Esophagus muscularis mucosa (tissue), 4 donors: ENCODE measurements at places on chromosomes 3 and 15. TPM values are rescaled to one million over a fixed set of nuclear protein-coding genes. Genes with fewer than 3 reads are reported as not detected.

Gene PTH1R
- 2.1 TPM for total RNA-seq

Gene GOLGA6L9
- total RNA-seq: 3.7 TPM

- H3K4me1 ChIP-seq: no peaks in the 10 kb centered on the region
- H3K4me3 ChIP-seq: no peak overlapping the region
- no peak for DNase-seq
These were observed 389.3 kb downstream of the TBL1XR1 start for GRCh38 chr3:176807938-176808337.

DNA sequence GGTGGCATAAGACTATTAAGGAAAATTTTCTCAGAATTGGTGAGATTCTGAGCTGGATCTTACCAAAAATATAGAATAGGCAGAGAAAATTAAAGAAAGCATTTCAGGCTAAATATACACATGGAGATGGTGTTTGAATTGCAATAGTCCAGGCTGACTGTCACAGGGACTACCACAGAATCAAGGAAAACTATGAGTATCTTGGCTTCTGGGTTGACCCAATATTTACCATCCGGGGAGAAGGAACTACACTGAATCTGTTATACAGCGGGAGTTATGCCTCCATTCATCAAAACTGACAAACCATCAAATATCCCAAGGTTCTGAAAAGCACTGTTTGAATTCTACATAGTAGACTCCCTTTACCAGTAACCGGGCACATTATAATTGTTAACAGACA is 102.2 kb downstream of the TUSC7 start:
- no peak for DNase-seq
- H3K36me3 ChIP-seq: no peaks in the 10 kb centered on the region
- H3K4me1 ChIP-seq: no peaks in the 10 kb centered on the region

DNA sequence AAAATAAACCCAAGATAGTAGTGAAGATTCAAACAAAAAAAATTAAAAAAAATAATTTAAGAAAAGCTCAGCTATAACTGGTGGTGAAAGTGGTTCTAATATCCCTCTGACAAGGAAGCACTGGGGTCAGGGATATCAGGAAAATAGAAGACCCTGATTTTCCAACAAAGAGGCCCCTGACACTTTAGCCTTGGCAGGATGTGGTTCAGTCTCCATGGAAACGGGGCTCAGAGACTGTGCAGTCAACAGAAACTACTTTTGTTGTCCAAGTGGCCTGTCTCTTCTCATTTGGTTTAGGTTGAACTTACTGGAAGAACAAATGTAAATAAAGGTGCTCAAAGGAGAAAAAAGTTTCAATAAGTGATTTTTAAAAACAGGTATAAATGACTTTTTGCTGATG is 27.2 kb downstream of the INTS14 start:
- no peak overlapping the region for H3K4me3 ChIP-seq
- H3K27me3 ChIP-seq: no peaks in the 10 kb centered on the region
- peaks cover 92% of the 10 kb centered on the region for H3K36me3 ChIP-seq
- no peak for DNase-seq
- H3K27ac ChIP-seq: peak overlapping the region; percentile 24
- H3K4me1 ChIP-seq: no peaks in the 10 kb centered on the region

DNA sequence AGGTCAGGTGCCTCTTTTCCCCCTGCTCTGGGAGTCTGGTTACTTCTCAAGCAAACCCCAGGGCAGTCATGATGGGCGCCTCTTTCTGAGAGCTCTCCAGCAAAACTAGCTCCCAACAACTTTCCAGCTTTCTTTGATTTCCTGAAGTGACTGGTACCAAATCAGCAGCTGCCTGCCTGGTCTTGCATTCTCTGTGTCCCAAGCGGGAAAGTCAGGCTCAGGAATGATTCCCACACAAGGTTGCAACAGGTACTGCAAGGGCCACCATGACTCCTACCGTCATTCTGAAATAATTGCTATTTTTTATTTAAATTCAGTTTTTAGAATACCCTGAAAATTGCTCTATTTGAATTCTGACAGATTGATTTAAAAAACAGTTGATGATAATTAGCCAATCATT is 658.7 kb downstream of the SQOR start:
- H3K4me1 ChIP-seq: no peaks in the 10 kb centered on the region
- no peaks in the 10 kb centered on the region for H3K27me3 ChIP-seq
- no peak for DNase-seq
- H3K27ac ChIP-seq: no peak overlapping the region
- no peaks in the 10 kb centered on the region for H3K36me3 ChIP-seq
- no peak overlapping the region for H3K4me3 ChIP-seq

GRCh38 chr3:191158247-191158646 is 40.8 kb upstream of the OSTN start:
- no peaks in the 10 kb centered on the region for H3K27me3 ChIP-seq
- H3K4me1 ChIP-seq: no peaks in the 10 kb centered on the region
- H3K4me3 ChIP-seq: no peak overlapping the region
- H3K27ac ChIP-seq: no peak overlapping the region
- H3K36me3 ChIP-seq: no peaks in the 10 kb centered on the region
- DNase-seq: no peak
